ENCODE measurements at places on chromosomes 16 and 17.

- DNase-seq, result no peak
Observed at GRCh38 chr17:82274134-82275020, 877 bp upstream of the CSNK1D start.

- no peak for DNase-seq
Observed at GRCh38 chr17:30321314-30321713, 12.5 kb downstream of the TMIGD1 start.

- DNase-seq, result no peak
Observed at GRCh38 chr16:89138843-89139520, 32.6 kb upstream of the CDH15 start.

GRCh38 chr17:1137465-1137894 is 42.3 kb downstream of the ABR start:
- no peak for DNase-seq

- no peak for DNase-seq
Observed at GRCh38 chr17:17028059-17028877, 14.0 kb upstream of the MPRIP start.

DNA sequence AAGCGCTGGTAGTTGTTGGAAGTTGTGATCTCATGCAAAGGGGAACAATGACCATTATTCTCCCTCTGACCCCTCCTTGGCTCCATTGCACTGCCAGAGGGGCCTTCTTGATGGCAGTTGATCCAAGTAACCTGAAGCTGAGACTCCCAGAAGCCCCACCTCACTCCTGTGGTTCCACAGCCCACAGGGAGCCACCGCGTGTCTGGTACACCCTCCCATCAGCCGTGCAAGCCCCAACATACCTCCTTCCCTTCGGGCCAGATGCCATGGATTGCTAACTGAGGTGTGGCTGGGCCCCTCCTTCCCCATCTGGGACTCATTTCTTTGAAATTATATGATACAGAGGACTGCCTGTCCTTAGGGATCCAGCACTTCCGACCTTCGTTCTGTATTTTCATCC is 17.8 kb downstream of the SAP30BP start:
- no peak for DNase-seq

- DNase-seq, result no peak
Observed at GRCh38 chr16:3490911-3491629, 4.2 kb downstream of the C16orf90 start.

DNA sequence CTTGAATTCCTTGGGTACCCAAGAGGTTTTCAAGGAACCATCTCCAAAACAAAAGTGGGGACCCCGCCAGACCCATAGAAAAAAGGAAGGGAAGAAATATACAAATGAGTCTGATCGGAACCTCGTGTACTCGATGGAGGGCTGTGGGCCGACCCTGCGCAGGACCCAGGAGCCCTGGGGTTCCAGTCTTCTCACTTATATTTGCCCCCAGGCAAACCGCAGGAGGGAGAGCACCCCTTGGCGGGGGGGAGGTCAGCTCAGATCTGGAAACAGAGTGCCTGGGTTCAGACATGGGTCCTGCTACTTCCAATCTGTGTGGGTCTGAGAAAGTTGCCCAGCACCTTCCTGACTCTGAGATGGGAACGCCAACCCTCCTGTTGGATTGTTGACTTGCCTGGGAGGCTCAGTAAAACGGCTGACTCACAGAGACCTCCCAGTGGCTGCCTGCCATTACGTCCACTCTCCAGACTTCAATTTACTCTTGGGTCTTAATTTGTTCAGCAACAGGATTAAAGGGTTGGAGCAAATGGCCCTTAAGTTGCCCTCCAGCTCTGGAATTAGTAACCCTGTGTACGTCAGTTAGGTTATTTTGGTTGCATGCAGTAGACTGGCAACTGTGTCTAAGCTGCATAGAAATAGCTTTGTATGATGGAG is 24.9 kb upstream of the CACNG4 start:
- DNase-seq, result no peak
